ENCODE measurements at places on chromosomes 7 and 10.

DNA sequence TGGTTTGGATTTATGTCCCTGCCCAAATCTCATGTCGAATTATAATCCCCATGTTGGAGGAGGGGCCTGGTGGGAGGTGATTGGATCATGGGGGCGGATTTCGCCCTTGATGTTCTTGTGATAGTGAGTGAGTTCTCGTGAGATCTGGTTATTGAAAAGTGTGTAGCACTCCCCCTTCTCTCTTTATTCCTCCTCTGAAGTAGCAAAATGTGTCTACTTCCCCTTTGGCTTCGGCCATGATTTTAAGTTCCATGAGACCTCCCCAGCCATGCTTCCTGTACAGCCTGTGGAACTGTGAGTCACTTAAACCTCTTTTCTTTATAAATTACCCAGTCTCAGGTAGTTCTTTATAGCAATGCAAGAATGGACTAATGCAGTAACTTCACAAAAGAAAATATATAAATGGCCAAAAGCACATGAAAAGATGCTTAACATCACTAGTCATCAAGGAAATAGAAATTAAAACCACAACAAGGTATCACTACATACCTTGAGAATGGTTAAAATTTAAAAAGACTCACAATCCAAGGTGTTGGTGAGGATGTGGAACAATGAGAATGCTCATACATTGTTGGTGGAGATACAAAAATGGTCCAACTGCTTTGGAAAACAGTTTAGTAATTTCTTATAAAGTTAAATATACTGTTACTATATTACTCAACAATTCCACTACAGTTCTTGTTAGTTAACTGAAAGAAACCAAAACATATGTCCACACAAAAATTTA, 218.7 kb downstream of the SNX10 start:
- DNase-seq, result no peak

- DNase-seq, result no peak
Observed at GRCh38 chr10:96305019-96305418, 785 bp downstream of the DNTT start.

DNA sequence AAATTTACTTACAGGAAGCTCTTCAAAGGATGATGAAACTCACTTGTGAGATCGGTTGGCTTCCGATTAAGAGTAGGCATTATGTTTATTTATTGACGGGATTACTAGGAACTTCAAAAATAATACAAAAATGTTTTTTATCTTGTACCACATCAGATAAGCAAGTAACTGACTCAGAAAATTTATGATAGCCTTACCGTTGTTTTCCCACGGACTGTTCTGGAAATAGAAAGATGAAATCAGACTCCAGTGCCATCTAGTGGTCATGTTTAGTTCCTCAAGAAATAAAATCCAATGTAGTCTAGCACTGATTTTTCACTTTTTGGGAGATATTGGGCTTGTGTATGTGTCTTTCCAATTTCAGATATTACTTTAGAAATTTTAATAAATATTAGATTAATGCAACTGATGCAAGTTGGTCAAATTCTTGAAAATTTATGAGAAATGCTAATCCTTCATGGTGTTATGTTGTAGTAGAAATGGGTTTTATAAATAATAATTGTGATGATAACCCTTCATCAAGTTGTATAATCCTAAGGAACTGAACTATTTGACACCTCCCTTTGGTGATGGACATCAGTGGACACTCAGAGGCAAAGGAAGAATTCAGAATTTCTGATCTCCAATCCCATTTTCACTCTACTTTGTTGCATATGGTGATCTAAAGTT, 168.8 kb downstream of the TMEM26 start:
- no peak for DNase-seq

DNA sequence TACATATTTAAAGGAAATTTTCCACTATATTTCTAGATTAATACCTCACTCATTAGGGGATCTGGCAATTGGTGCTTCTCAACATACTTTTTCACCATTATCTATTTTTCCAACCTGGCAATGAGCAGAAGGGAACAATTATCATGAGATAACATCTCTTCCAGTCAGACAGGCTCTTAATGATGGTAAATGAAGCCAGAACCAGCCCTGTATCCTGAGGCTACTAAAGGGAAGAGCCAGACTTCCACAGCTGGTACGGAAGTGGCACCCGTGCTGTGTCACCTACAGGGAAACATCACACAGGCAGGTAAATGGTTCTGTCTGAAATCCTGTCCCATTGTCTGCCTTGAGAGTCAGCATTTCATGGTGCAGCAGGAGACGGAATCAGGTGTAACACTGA, 75.9 kb downstream of the ELMO1 start:
- DNase-seq, result no peak

- DNase-seq, result no peak
Observed at GRCh38 chr10:116511365-116511764, 34.4 kb upstream of the PNLIP start.

DNA sequence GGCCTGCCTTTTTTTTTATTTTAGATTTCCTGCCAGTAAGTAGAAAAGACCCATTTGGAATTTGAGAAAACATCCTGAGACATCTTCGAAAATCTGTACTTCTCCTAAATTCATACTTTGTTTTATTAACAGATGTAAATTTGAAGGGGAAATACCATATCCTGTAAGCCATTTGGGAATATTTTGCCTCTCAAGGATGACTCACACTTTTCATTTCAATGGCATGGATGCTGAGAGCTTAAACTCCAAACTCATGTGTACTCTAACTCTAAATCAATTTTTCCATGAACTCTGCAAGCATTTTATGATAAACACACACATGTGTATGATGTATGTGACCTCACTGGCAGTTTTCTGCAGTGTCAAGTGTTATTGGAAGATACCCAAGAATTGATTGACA, 89.0 kb downstream of the SEMA3A start:
- DNase-seq, result no peak

DNA sequence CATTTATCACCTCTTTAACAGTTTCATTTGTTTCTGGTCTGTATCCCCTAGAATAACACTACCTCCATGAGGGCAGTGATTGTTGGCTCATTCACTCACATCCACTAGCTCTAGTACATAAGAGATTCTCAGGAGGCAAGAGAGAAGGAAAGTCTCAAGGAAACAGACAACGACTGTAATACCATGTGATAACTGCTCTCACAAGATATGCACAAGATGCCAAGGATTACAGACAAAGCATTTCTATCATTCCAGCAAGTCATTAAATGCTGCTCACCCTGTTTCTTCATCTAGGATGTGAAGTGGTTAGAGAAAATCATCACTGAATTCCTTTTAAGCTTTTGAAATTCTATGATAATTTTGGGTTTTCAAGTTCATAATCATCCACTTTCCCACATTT, 115.3 kb downstream of the HIBADH start:
- no peak for DNase-seq

GRCh38 chr10:50579491-50580261, 44.1 kb downstream of the SGMS1 start:
- DNase-seq, result no peak

DNA sequence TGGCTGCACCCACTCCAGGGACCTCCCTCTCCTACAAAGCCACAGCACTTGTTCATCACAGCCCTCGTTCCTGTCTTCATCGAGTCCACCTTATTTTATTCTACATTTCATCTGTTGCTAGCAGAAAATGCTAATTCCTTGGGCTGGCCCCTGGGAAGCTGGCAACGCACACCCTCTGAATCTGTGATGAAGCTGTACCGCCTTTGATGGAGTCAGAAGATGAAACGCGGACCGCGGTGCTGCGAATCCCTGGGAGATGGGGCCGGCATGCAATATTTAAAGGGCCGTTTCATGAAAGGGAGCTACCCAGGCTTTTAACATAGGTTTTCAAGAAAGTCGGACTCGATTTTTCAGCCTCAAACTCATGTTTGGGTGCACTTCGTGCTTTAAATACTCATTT, 88.5 kb downstream of the NPTX2 start:
- DNase-seq, result no peak

GRCh38 chr10:125554016-125554703, 128.8 kb downstream of the TEX36 start:
- no peak for DNase-seq

GRCh38 chr7:97868788-97869187, 3.4 kb downstream of the ASNS start:
- DNase-seq, result no peak

- DNase-seq, result no peak
Observed at GRCh38 chr10:125102821-125103220, 57.5 kb downstream of the CTBP2 start.

DNA sequence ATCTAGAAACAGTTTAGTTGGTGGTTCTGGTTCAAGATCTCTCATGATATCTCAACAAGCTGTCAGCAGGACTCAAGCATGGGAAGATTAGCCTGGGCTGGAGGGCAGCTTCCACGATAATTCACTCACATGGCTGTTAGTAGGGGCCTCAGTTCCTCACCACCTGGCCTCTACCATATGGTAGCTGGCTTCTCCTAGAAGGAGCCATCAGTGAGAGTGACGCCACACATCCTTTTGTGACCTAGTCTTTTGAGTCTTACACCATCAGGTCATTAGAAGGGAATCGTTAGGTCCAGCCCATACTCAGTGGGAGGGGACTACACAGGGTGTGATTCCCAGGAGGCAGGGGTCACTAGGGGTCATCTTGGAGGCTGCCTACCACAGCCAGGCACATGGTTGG, 239.3 kb upstream of the PLPP4 start:
- no peak for DNase-seq

DNA sequence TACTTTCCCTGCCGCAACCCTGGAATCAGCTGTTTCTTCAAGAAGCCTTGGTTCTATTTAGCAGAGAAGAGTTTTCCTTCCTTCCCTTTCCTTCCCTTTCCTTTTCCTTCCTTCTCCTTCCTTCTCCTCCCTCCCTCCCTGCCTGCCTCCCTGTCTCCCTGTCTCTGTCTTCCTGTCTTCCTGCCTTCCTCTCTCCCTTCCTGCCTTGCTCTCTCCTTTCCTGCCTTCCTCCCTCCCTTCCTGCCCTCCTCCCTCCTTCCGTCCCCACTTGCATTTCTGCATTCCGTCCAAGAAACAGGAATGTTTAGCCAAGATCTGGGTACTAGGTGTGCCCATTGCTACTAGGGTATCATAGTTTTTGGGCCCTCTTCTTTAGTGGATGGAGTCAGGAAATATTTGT, 21.9 kb downstream of the SND1 start:
- DNase-seq, result no peak

DNA sequence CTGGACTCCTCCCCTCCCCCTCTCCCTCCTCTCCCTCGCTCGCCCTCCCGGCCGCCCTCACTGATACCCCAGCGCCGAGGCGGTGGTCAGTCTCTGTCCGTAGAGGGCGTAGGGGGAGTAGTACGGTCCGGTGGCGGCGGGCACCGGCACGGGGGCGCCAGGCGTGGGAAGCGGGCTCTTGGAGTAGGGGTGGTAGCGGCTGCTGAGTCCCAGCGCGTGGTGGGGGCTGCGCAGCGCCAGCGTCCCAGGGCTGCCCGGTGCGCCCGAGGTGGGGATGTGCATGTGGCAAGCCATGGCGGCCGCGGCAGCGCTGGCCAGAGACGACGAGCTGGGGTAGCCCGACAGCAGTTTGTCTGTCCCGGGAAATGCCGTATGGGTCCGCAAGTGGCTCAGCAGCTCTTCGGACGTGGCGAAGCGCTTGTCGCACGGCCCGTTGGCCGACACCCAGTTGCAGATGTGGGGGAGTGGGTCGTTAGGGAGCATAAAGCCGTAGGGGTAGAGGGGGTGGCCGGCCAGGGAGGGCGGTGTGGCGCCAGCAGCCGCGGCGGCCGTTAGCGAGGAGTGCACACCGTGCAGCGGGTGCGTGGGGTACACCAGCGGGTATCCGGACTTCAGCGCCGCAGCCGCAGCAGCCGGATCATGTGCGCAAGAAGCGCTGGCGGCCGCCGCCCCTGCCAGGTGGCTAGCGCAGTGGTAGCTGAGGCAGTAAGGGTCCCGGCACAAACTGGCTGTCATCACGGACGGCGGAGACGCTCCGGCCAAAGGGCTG, 2.7 kb downstream of the ZNF503 start:
- no peak for DNase-seq

DNA sequence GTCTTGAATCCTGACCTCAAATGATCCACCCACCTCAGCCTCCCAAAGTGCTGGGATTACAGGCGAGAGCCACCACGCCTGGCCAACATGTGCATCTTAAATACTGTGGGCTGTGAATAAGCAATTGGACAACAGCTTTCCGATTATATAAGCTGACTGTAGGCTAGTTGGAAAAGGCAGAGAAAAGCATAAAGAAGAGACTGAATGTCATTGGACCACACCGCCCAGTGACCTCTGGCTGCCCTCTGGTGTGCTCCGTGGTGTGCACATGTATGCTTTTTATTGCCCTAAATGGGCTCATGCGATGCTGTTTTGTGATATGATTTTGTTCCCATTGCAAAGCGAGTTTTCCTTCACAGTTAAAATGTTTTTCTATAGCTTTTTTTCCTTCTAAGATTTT, 15.4 kb upstream of the CSGALNACT2 start:
- no peak for DNase-seq

- DNase-seq, result no peak
Observed at GRCh38 chr7:158120716-158121115, 466.9 kb downstream of the PTPRN2 start.

DNA sequence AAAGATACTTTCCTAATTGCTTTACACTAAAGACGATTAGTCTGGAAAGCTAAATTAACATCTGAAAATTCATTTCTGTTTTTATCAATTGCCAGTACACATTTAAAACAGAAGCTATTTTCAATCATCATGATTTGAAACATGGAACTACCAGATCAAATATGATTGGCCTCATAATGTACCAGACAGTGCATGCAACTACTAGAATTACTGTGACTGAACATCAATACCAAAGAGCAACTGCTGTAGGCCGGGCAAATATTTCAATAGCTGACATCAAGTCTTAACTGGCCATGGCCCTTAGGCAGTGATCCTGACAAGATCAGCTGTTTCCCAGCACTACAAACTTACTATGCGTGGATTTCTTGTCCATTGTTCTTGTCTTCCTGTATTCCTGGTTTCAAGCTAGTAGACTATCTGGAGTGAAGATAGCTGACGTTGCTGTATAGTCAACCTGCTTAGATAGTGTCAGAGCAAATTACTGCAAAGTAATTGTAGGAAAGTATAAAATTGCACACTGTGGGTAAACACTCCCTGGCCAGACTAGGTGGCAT, 21.7 kb upstream of the WNT16 start:
- DNase-seq, result no peak

DNA sequence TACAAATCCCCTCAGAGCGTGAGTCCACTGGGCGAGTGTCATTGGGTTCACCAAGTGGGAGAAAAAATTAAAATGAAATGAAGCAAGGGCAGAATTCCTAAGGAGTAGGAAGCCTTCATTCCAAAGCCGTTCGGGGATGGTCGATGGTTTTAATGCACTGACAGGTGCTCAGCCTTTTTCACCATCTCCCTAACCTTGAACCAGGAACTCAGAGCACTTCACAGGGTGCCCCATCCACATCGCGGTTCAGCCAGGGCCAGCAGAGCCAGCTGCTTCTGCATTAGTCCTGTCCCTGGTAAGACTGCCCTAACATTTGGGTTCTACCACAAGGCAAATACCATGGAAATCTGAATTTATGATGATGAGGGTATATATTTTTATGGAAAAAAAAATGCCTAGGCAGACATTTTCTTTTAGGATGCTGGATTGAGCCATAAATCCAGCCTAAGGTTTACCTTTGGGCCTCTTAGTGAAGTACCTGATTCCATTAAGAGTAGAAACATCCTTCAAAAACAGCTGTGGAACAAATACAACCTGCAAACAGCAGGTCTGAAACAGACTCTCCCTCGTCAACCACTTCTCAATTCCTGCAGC, 203.5 kb upstream of the RNF32 start:
- no peak for DNase-seq

All from stimulated activated CD4-positive, alpha-beta T cell treated with anti-CD3 and anti-CD28 coated beads, Interleukin-1b, Interleukin-23, amount 100 ng/mL, for 48 hours (primary cell).